ENCODE measurements at places on chromosomes 5 and 9.

GRCh38 chr5:82185851-82186250 lies 92.3 kb downstream of the RPS23 start:
- H3K4me1 ChIP-seq, result peaks cover 4% of the 10 kb centered on the region
- H3K27me3 ChIP-seq, result no peaks in the 10 kb centered on the region
- no peak overlapping the region for H3K27ac ChIP-seq
- H3K4me3 ChIP-seq, result no peak overlapping the region

- H3K36me3 ChIP-seq, result no peaks in the 10 kb centered on the region
- no peak overlapping the region for H3K4me3 ChIP-seq
- DNase-seq, result no peak
Measured at GRCh38 chr9:86907346-86907745, 40.0 kb downstream of the GAS1 start.

GRCh38 chr9:109423877-109424276 lies 74.2 kb downstream of the PTPN3 start:
- no peak overlapping the region for H3K4me3 ChIP-seq
- DNase-seq, result no peak
- no peaks in the 10 kb centered on the region for H3K4me1 ChIP-seq
- no peaks in the 10 kb centered on the region for H3K27me3 ChIP-seq

- peaks cover 22% of the 10 kb centered on the region for H3K27me3 ChIP-seq
- H3K27ac ChIP-seq, result no peak overlapping the region
- H3K36me3 ChIP-seq, result no peaks in the 10 kb centered on the region
- H3K4me1 ChIP-seq, result no peaks in the 10 kb centered on the region
- H3K4me3 ChIP-seq, result no peak overlapping the region
Measured at GRCh38 chr9:98678244-98678842, 30.4 kb downstream of the GABBR2 start.

GRCh38 chr5:169296419-169297143 lies 4.4 kb downstream of the SLIT3 start:
- H3K4me3 ChIP-seq, result no peak overlapping the region
- H3K27me3 ChIP-seq, result no peaks in the 10 kb centered on the region
- peak overlapping the region; percentile 71 for H3K27ac ChIP-seq

DNA sequence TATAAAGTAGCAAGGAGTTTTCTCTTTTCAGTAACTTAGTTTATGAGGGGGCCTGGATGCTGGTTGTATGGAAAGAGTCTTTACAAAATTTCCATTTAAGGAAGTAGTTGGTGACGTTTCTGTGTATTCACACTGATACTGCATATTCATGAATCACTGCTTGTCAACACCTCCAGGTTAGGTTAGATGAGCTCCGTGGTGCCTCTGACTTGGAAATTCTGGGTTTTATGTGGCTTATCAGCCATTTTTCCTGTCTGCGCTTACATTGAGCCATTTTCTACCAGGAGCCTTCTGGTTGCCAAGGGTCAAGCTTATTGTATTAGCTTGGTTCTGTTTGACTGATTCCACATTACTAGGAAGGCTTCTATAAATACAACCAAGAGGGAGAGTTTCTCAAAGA lies 128.3 kb downstream of the SLC28A3 start:
- no peak overlapping the region for H3K4me3 ChIP-seq
- no peaks in the 10 kb centered on the region for H3K27me3 ChIP-seq
- H3K36me3 ChIP-seq, result no peaks in the 10 kb centered on the region
- no peak overlapping the region for H3K27ac ChIP-seq

DNA sequence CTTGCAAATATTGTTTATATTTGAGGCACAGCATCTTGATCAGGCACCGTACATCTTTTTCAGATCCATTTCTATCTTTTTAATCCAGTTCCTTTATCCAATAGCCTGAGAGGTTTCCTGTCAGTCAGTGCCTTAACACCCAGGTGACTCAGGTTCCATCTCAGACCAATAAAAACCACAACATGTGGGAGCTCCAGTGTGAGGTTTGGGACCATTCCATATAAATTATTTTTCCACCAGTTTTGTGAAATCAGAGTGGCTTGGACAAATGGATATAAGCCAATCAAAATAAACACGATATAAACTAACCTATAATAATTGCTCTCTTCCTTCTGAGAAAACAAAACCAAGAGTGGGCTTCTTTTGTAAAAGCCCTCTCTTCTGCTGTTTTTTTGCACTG lies 351.3 kb downstream of the NTRK2 start:
- no peaks in the 10 kb centered on the region for H3K36me3 ChIP-seq
- no peak for DNase-seq
- H3K4me3 ChIP-seq, result no peak overlapping the region
- H3K4me1 ChIP-seq, result no peaks in the 10 kb centered on the region
- H3K27ac ChIP-seq, result no peak overlapping the region

DNA sequence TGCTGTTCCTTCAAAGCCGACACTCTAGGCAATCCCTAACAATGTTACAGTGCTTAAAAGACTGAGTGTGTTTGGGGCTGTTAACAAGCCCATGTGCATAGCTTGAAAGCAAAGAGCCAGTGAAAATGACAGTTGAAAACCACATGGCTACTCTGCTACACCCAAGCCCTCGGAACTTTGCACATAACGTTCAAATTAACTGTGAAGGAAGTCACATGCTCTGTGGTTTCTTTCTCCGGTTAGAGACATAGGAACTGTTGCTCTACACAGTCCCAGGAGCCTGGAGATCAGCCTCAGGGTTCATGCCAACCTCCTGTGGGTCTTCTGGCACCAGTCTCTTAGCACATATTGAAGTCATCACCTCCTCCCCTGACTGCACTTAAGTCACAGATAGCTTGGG lies 51.1 kb downstream of the C9orf152 start:
- H3K4me3 ChIP-seq, result no peak overlapping the region
- no peaks in the 10 kb centered on the region for H3K27me3 ChIP-seq
- DNase-seq, result peak; percentile 81
- H3K36me3 ChIP-seq, result peaks cover 50% of the 10 kb centered on the region

DNA sequence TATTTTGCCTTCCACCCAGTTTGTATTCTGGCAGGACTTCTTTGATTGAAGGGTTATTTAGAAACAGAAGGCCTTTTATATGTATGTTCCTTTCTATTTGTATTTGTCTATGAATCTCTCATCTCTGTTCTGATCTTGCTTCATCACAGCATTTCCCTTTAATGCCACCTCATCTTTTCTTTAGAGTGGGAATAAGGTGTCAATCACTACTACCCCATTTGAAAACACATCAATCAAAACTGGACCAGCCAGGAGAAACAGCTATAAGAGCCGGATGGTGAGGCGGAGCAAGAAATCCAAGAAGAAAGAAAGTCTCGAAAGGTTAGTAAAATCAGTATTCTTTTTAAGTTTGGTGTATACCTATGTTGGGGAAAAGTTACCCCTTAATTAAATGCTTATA lies 36.3 kb downstream of the CD180 start:
- DNase-seq, result no peak
- peaks cover 8% of the 10 kb centered on the region for H3K4me1 ChIP-seq
- H3K27ac ChIP-seq, result no peak overlapping the region
- no peaks in the 10 kb centered on the region for H3K27me3 ChIP-seq

- DNase-seq, result no peak
- H3K4me1 ChIP-seq, result no peaks in the 10 kb centered on the region
- H3K27me3 ChIP-seq, result no peaks in the 10 kb centered on the region
- H3K4me3 ChIP-seq, result no peak overlapping the region
- H3K27ac ChIP-seq, result no peak overlapping the region
Measured at GRCh38 chr9:138011951-138012500, 134.4 kb downstream of the CACNA1B start.

GRCh38 chr9:110178281-110178680 lies 29.7 kb downstream of the C9orf152 start:
- no peak overlapping the region for H3K27ac ChIP-seq
- H3K27me3 ChIP-seq, result no peaks in the 10 kb centered on the region
- H3K4me1 ChIP-seq, result peaks cover 22% of the 10 kb centered on the region
- H3K36me3 ChIP-seq, result no peaks in the 10 kb centered on the region
- no peak overlapping the region for H3K4me3 ChIP-seq

DNA sequence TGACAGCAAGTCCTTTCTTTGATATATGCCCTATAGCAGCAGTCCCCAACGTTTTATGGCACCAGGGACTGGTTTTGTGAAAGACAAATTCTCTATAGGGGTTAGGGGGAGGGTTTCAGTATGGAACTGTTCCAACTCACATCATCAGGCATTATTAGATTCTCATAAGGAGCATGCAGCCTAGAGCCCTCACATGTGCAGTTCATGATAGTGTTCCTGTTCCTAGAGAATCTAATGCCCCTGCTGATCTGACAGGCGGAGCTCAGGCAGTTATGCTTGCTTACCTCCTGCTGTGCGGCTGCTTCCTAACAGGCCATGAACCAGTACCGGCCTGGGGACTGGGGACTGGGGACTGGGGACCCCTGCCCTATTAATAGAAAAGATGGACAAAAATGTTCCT lies 2.7 kb upstream of the RAPGEF6 start:
- H3K27ac ChIP-seq, result no peak overlapping the region
- no peaks in the 10 kb centered on the region for H3K27me3 ChIP-seq
- no peak overlapping the region for H3K4me3 ChIP-seq
- no peaks in the 10 kb centered on the region for H3K36me3 ChIP-seq

DNA sequence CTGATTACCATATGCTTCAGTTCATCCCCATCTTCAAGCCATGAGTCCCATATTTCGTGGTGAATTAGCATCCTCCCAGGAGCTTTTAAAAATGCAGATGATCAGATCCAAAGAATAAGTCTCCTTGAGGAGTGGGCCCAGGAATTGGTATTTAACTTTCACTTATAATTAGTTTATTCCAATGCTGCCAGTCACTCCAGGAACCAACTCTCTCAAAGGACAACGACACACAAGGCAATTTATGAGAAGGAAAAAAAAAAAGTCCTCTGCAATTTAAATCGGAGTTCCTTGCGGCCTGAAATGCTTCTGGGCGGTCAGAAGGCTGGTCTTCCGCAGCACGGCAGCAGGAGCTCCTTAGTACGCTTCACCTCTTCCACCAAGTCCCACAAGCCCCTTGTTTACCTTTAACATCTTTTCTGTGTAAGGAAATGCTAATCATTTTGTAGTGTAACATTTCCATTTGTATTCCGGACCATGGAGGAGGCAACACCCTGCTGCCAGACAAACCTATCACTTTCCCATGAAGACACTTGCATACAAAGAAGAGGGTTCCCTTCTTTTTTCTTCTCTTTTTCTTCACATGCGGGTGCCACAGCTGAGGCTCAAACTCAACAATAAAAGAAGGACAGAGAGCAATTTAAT lies 16.3 kb upstream of the KCNV2 start:
- H3K27ac ChIP-seq, result no peak overlapping the region
- DNase-seq, result no peak
- no peaks in the 10 kb centered on the region for H3K4me1 ChIP-seq
- no peak overlapping the region for H3K4me3 ChIP-seq

- peaks cover 26% of the 10 kb centered on the region for H3K4me1 ChIP-seq
- DNase-seq, result no peak
- no peaks in the 10 kb centered on the region for H3K27me3 ChIP-seq
Measured at GRCh38 chr5:56279979-56280378, 46.8 kb upstream of the ANKRD55 start.

- H3K4me1 ChIP-seq, result no peaks in the 10 kb centered on the region
- no peaks in the 10 kb centered on the region for H3K27me3 ChIP-seq
- no peak overlapping the region for H3K27ac ChIP-seq
- no peak for DNase-seq
- no peaks in the 10 kb centered on the region for H3K36me3 ChIP-seq
Measured at GRCh38 chr9:118058227-118058626, 354.0 kb downstream of the TLR4 start.

DNA sequence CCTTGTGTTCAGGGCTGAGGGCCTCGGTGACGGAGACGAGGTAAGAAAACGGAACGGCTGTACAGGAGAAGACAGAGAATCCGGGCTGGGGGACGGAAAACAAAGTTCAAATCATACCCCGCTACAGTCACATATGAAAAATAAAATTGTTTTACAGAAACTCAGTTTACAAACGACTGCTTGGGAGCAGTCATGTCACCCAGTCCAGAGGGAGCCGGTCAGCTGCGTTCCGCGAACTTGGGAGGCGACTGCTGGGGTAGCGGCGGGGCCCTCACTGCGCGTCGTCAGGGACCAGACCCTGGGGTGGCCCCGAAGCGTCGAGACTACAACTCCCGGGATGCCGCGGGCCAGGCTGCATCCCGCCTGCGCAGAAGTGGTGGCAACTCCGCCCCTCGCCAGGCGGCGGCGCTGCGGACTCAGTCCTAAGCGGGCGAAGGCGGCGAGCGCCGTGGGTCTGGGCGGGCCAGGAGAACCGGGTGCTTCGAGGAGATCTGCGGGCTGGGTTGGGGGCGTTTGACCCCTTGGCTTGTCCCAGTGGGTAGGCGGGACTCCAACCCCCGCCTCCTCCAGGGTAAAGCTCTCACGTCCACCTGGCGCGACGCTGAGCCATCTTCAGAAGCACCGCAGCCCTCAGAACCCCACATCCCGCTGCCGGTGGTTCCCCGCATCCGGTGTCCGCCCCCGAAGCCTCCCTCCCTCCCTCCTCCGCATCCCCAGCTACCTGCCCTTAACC lies 4.0 kb downstream of the SIT1 start:
- H3K27ac ChIP-seq, result peak overlapping the region; percentile 95
- DNase-seq, result peak; percentile 97
- peak overlapping the region; percentile 76 for H3K4me3 ChIP-seq

- H3K36me3 ChIP-seq, result peaks cover 2% of the 10 kb centered on the region
- H3K27me3 ChIP-seq, result no peaks in the 10 kb centered on the region
- no peak overlapping the region for H3K4me3 ChIP-seq
- DNase-seq, result no peak
- H3K27ac ChIP-seq, result no peak overlapping the region
- H3K4me1 ChIP-seq, result no peaks in the 10 kb centered on the region
Measured at GRCh38 chr5:173138707-173139106, 5.6 kb upstream of the BNIP1 start.

GRCh38 chr9:113255438-113255837 lies 19.9 kb downstream of the CDC26 start:
- no peaks in the 10 kb centered on the region for H3K27me3 ChIP-seq
- H3K36me3 ChIP-seq, result peaks cover 28% of the 10 kb centered on the region
- DNase-seq, result no peak
- no peak overlapping the region for H3K4me3 ChIP-seq
- no peaks in the 10 kb centered on the region for H3K4me1 ChIP-seq

DNA sequence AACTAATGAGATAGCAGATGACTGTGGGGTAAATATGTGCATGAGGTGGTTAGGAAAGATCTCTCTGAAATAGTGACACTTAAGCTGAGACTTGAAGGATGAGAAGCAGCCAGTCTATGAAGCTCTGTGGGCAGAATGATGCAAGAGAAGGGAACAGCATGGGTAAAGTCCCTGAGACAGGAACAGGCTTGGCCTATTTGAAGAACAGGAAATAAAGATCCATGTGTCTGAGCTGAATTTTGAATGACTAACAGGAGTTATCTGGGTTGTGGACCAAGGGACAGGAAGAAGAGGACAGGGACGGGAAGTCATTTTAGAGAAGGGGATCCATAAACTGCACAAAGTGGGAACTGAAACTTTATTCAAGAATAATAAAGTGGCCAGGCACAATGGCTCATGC lies 25.6 kb upstream of the HMGCS1 start:
- H3K36me3 ChIP-seq, result no peaks in the 10 kb centered on the region
- no peaks in the 10 kb centered on the region for H3K4me1 ChIP-seq
- DNase-seq, result no peak
- H3K27ac ChIP-seq, result no peak overlapping the region
- H3K4me3 ChIP-seq, result no peak overlapping the region
- no peaks in the 10 kb centered on the region for H3K27me3 ChIP-seq
